Activated T-cell treated with anti-CD3 and anti-CD28 coated beads, Interleukin-2, amount 50 U/mL, for 1 hour (primary cell): ENCODE measurements at places on chromosomes 3 and 15.

- DNase-seq, result no peak
These were observed 68.1 kb downstream of the DNAJB8 start for GRCh38 chr3:128398586-128398985.

- no peak for DNase-seq
These were observed 41.1 kb downstream of the THBS1 start for GRCh38 chr15:39621976-39622375.

GRCh38 chr3:21876782-21877181 is 125.8 kb upstream of the ZNF385D start:
- no peak for DNase-seq

- DNase-seq, result no peak
These were observed 523.1 kb downstream of the ROBO2 start for GRCh38 chr3:77563012-77563411.

- no peak for DNase-seq
These were observed 500.6 kb downstream of the SI start for GRCh38 chr3:164577667-164578210.

DNA sequence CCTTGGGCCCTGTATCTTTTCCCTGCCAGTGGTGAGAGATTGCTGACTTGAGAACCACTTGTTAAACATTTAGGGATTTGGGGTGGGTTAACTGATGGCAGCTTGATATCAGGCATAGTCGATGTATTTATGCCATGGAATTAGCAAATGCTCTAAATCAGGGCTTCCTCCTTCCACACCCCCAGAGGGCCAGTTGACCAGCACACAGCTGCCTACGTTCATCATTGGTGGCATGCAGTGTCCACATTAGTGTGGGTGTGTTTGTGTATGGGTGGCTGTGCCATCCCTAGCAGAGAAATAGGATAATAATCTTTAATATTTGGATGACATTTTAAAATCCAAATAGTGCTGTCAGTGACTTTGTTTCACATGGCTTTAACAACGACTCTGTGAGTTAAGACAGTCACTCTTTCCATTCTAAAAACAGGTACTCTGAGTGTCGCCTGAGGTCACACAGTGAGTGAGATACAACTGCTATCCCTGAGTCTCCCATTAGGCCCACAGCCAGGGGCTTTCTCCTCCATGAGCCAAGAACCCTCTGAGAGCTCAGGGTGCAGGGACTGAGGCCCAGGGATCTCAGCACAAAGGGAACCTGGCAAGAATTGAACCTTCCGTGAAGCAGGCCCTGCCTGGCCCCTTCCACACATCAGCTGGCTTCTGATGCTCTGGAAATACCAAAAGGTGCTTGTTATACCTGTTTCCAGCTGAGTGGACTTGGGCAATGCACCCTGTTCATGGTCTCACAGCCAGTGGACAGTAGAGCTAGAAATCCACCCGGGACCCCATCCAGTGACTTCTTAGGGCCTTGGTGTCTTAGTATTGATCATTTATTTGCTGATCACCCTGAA is 4.3 kb upstream of the LTF start:
- no peak for DNase-seq

GRCh38 chr3:87127281-87127680 is 99.8 kb upstream of the CHMP2B start:
- DNase-seq, result no peak

- DNase-seq, result no peak
These were observed 251.7 kb downstream of the THSD4 start for GRCh38 chr15:71366926-71367325.

- DNase-seq, result no peak
These were observed 450.6 kb upstream of the ARHGEF26 start for GRCh38 chr3:153670577-153670976.

- DNase-seq, result no peak
These were observed 53.6 kb upstream of the DCLK3 start for GRCh38 chr3:36817806-36818533.

GRCh38 chr15:91992945-91993344 is 139.4 kb downstream of the SLCO3A1 start:
- no peak for DNase-seq

GRCh38 chr3:195385526-195385925 is 57.3 kb downstream of the ACAP2 start:
- DNase-seq, result no peak

- no peak for DNase-seq
These were observed 150.6 kb downstream of the DUT start for GRCh38 chr15:48481802-48482201.

- no peak for DNase-seq
These were observed 187.6 kb downstream of the NLGN1 start for GRCh38 chr3:173584838-173585831.

GRCh38 chr15:27694506-27695087 is 404.5 kb downstream of the OCA2 start:
- DNase-seq, result no peak

DNA sequence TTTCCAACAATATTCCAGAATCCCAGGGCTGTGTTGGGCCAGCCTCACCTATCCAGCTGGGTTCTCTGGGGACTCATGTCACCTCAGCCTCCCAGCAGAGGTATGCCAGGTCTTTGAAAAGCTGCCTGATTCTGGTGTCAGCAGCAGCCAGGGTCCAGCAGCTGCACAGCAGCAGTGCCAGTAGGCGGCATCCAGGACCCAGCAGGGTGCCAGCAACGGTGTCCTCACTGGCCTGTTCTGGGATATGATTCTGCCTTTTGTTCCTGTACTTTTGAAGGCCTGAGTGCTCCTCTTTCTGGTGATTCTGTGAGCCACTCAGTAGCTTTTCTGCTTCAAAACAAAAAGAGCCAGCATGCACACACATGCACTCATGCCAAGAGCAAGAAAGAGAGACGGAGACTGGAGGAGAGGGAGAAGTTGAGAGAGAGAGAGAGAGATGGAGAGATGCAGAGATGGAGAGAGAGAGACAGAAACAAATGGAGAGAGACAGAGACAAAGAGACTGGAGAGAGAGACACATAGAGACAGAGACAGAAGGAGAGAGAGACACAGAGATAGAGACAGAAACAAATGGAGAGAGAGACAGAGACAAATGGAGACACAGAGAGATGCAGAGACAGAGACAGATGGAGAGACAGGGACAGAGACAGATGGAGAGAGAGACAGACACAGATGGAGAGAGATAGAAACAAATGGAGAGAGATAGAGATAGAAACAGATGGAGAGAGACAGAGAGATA is 205.7 kb downstream of the UACA start:
- no peak for DNase-seq

DNA sequence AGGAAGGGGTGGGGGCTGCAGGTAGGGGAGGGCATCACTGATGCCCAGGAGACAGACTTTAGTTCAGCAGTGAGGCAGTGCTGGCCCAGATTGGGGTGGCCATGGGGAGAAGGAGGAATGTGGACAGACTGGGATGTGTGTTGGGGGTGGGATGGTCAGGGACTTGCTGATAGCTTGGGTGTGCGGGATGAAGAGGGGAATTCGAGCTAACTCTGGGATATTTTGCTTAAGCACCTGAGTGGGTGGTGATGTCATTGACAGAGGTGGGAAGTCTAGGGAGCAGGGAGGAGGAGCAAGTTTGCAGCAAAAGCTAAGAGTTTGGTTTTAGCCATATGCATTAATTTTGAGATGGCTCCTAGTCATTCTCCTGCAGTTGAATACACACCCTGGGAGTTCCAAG is 207.5 kb downstream of the RPLP1 start:
- no peak for DNase-seq

- DNase-seq, result no peak
These were observed 229.3 kb downstream of the MCTP2 start for GRCh38 chr15:94460624-94461023.

- DNase-seq, result no peak
These were observed 5.2 kb upstream of the CLK3 start for GRCh38 chr15:74610302-74610951.

DNA sequence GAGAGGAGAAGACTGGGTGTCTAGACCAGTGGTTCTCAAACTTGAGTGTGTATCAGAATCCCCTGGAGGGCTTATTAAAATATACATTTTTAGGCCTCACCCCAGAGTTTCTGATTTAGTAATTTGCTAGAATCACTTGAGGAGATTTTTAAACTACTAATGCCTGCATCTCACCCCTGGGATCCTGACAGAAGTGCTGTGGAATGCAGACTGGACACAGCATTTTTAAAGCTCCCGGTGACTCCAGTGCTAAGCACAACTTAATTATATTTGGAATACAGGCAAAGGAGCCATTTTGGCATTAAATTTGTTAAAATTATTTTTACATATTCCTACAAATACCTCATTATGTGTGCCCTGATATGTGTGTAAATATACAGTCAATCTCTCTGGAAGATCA is 26.7 kb upstream of the COL6A6 start:
- DNase-seq, result no peak
